ENCODE measurements at places on chromosomes 1 and 21.

DNA sequence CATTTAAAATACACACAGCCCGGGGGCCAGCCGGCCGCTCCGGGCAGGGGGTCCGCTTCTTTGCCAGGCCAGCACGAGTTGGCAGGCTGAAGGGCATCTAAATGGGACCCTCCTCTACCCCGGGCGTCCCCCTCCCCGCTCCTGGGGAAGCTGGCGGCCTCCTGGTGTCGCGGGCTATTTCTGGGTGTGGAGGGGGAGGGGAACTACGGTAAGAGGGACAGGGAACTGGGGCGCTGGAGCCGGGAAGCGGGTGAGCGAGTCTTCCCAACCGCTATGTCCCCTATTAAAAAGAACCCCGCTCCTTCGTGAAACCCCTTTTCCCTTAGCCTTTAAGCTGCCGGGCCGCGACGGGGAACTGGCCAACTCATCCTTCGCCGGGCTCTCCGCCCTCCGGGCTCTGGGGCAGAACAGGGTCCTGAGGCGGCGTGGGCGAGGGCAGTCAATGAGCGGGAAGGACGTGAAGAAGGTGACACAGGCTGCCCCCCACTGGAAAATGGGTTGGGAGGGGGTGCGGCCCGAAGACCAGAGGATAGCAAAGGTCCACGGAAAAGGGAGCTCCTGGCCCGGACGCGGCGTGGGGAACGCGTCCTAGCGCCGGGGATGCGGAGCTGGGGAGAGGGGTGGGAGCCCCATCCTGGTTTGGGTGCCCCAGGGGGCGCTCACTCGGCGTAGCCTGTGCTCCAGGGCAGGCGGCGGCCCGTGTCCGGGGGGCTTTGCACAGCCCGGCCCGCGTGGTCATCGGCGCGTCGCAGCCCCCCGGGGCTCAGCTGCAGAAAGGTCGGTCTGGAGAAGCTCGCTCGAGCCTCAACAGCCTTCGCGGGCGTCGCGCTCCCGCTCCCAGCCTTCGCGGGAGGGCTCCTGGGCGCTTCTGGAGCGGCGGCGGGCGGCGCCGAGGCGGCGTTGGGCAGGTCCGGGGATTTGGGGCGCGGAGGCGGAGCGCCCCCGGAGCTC, 544 bp downstream of the PPM1J start:
- no peak for DNase-seq

DNA sequence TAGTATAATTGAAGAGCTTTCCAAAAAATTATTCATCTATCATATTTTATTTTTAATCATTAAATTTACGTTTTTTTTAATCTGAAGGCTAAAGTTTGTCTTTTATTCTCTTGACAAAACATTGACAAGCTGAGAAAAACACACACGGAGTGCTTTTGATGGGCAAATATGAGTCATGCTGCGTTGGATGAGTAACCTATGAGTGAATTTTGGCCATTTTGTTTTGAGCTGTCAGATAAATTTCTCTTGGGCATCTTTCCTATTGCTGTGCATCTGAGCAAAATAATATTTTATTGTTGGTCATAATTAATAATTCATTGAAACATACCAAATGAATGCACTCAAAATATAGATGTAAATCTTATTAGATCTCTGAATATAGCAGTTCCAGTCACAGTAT, 1144.1 kb upstream of the ADGRL2 start:
- no peak for DNase-seq

GRCh38 chr21:41018431-41018830, 149.5 kb upstream of the BACE2 start:
- no peak for DNase-seq

GRCh38 chr1:24345334-24345733, 26.2 kb downstream of the GRHL3 start:
- no peak for DNase-seq

DNA sequence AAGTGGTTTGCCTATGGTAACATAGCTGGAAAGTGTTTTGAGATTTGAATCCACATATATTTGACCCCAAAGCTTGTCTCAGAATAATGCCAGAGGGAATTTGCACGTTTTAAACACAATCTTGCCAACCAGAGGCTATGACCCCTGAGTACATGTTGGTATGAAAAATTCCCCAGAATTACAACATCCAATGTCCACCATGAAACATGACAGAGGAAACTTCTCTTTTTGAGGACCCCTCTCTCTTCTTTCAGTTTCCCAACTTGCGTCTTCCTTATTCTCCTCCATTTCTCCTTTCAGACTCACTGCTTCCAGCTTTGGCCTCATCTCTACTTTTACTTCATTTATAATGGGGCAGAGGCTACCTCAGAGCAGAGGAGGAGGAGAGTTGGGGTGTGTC, 5.5 kb upstream of the KCNJ9 start:
- DNase-seq, result no peak

Data from putamen (tissue), 1 donor.